ENCODE measurements at places on chromosomes 12 and 14.

GRCh38 chr12:102503056-102503681 is 22.8 kb upstream of the IGF1 start:
- DNase-seq: no peak

GRCh38 chr12:51293696-51294095 is 23.5 kb upstream of the SMAGP start:
- DNase-seq: no peak

DNA sequence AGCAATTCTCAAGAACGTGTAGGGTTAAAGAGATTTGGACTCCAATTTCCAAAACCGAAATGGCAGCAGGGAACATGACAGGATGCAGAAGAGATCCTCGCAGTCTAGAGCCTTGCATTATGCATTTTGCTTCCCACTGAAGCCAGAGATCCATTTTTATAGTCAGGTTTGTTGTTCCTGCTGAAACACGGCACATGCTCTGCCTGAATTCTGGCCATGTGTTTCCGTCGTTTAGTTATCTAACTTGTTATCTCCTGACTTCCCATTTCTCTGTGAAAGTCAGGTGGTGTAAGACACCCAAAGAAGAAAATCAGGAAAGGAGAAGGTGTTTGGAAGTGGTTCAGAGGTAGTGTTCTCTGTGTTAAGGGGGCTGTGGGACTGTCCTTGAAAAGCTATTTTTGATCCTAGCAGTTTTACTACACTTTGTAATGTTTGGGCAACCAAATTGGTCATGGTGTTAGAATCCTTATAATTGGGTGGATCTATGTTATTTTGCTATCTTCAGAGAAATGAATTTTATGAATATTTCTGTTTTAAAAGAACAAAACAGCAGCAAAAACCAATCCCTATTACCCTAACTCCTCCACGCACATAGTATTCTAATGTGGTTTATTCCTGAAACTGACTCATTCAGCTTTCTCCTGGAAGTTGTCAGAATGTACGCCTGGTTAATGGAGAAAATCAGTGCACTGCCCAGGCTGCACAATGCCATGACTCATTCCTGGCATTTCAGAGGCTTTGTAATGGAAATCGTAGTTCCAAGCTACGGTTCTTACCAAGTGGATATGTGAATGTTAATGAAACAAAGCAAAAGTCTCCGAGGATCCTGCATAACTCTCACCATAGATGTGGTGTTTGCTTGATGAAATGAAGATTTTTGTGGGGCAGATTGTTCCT is 110.1 kb downstream of the SAMD4A start:
- DNase-seq: peak; percentile 86

- no peak for DNase-seq
These were observed 19.6 kb downstream of the MLXIP start for GRCh38 chr12:122097927-122098756.

- DNase-seq: no peak
These were observed 12.0 kb upstream of the SLCO1B3 start for GRCh38 chr12:20798554-20798953.

GRCh38 chr12:59787610-59788009 is 191.8 kb downstream of the SLC16A7 start:
- DNase-seq: no peak

DNA sequence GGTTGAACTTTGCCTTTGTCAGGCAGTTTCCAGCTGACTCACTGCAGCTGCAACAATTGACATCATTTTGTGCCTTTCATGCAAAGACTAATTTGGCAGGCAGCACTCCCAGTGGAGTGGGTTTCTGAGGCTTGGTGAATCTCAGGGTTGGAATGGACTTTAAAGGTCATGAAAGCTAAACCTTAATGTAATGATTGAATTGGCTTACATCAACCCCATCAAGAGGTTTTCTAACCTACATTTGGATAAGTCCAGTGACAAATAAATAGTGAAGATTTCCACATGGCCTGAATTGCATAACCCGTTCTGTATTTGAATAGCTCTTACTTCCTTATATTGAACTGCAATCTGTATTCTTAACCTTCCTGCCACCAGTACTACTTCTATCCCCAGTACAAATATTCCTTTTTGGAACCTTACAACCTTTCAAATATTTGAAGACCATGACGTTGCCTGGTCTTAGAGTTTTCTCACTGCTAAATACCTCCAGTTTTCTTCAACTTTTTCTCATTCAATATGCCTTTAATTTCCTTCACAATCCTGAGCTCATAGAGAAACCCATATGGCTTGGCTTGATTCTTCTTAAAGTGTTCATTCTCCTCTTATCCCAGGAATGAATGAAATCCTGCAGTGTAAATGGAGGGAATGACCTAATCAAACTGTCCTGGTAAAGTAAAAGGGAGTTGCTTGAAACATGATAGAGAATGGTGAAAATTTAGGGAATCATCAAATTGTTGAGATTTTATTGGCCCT is 168.1 kb upstream of the NOVA1 start:
- DNase-seq: peak; percentile 97

- DNase-seq: no peak
These were observed 214.8 kb downstream of the DPF3 start for GRCh38 chr14:72679141-72679535.

DNA sequence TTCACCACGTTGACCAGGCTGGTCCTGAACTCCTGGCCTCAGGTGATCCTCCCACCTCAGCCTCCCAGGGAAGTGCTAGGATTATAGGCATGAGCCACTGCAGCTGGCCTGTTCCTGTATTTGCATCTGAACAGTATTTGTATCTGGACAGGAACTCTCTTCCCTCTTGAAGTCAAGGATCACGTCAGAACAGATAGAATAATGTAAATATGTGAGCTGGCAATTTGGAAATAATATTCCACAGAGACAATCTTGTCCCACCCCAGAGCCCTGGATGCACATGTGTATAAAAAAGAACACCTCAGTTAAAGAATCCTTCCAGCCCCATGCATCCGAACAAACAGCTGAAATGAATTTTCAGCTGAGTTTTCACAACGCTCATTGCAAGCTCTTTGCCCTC is 118.3 kb downstream of the VEZT start:
- no peak for DNase-seq

GRCh38 chr12:111488271-111488670 is 82.5 kb downstream of the SH2B3 start:
- no peak for DNase-seq

GRCh38 chr12:77130193-77130592 is 64.8 kb upstream of the E2F7 start:
- DNase-seq: peak; percentile 58

- DNase-seq: no peak
These were observed 176.4 kb downstream of the ANO2 start for GRCh38 chr12:5768581-5769196.

DNA sequence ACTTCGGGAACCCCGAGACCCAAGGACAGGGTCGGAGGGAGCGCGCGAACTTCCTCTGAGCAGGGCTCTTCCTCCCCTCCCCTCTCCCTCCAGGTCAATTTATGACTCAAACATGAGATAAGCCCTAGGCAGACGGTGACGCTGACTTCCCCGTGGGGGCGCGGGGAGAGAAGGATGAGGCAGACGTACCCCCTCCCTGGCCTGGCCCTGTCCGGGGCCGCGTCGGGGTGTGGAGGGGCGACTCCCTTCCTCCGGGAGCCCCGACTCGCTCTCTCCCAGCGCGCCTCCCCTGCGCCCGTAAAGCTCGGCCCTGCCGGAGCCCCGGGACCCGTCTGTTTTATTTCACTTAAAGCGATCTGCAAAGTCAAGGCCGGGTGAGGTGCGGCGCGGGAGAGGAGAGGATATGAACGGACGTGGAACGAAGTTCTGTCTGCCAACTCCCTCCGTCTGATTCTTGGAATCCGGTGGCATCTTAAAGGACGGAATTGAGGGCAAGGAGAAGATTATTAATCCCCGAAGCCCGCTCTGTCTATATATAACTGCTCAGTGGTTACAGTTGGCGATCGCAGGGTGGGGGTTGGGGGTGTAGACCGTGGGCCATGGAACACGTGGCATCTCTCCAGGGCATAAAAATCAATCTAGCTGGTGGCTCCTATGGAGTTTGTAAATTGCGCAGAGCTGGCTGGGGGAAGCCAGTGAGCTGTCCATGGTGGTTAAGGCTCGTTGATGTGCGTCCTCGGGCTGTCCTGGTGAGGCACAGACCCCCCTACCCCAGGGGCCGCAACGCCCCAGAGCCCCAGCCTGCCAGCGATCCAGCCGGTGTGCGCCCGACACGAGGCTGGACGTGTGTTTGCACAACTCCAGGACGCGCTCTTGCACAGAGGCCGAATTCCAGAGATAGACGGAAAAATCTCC is 2.9 kb upstream of the PTHLH start:
- DNase-seq: no peak

- no peak for DNase-seq
These were observed 90.8 kb downstream of the BICD1 start for GRCh38 chr12:32197421-32197820.

DNA sequence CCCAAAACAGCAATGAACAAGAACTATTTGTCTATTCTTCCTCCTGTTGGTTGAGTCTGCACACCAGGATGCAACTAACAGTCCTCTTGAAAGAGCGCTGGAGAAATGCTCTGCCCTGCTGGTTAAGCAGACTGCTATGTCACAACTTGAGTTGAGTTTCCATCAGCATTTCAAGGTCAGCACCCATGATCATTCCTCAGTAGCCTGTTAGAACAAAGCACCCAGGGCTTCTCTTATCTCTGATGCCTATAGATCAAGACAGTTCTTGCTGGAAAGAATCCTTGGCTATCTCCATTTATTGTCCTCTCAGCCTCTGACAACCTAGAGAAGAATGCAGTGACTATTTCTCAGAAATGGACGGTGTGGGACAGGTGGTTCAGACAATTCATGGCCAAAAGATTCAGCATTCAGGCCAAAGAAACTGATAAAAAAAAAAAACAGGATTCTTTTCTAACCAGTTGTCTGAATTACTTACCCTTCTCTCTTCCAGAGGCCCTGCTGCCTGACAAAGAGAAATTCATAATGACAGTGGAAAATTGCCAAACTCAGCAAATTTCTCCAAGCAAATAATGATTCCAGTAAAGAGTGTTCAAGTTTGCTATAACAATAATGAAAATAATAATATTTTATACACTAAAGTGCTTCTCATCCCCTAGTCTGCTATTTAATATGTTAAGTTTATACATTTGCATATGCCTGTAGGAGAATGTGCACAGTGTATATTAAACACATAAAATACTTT is 306.7 kb downstream of the EMP1 start:
- no peak for DNase-seq

DNA sequence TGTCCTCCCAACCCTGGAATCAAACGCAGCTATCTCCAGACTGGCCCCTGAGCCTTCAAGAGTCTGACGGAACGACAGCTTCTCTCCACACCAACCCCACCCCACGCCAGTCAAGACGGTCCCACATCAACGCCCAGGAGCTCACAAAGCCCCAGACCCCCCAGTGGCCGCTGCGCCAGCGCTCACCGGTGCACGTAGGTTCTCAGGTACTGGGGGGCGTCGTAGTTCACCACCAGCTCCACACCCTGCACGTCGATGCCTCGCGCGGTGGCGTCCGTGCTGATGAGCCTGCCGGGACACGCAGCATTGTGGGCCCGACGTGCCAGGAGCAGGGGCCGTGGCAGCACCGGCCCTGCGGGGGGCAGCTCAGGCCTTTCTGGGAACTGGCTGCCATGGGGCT is 4.2 kb downstream of the DDX51 start:
- DNase-seq: no peak

DNA sequence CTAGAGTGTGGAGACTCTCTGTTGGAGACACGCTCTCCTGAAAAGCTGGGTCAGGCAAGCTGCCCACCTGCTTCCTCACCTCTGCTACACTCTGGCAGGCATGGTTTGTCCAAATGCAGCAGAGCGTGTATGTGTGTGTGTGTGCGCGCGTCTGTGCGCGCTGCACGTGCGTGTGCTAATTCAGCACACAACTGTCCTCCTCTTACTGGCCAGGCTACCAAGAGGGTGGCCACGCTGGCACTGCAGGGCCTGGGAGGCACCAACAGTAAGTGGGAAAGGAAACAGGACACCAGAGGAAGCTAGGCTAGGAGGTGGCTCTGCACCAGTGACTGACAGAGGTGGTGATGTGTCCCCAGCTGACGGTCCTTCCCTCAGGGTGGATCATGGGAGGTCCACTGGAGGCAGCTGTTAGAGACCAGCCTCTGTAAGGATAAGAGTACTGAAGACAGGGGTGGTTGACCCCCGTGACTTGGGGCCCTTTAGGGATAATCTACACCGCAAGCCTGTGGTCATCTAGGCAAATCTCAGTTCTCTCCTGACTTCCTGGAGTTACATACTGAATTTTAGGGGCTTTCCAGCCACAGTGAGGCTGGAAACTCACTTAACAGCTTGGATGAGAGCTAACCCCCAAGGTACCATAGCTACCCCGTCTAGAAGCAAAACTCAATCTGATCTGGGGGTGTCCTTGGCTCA is 15.6 kb upstream of the TFCP2 start:
- DNase-seq: no peak

- no peak for DNase-seq
These were observed 122.9 kb downstream of the TSPAN9 start for GRCh38 chr12:3200032-3200617.

DNA sequence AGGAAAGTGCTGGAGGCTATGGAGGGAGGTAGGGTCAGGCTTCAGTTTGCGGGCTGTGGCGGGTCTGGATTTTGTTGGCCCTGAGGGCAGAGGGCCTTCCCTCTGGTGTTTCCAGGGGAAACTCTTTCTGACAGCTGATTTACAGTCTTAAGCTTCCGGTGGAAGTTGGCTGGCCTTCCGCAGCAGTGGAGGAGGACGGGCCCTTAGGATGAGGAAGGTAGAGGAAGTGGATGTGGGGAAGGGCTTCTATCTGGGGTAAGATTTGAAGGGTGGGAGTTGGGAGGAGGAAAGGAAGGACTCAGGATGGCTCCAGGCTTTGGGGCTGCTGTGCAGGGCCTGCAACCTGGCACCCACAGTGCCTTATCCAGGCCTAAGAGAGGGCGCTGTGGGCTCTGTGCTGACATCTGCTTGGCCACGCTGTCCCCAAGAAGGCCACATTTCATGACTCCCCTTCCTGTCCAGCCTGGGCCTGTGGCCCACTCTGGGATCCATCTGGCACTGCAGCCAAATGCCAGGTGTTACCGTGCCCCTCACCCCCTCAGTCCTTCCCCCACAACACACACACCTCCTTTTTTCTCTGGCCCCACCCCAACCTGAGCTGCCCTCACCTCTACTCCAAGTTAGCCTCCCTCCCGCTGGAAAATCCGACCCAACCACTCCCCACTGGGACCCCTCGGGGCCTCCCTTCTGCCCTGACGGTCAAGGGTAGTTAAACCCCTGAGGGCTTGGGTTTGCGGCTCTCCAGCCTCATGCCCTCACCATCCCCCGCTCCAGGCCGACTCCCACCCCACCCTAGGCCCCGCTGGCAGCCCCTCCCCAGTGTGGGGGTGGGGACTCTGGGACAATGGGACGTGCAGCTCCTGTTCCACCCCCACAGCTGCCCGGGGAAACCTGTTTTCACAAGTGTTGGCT is 7.7 kb upstream of the PPP1R13B start:
- DNase-seq: no peak
